Activated CD4-positive, alpha-beta T cell treated with anti-CD3 and anti-CD28 coated beads for 36 hours (primary cell): ENCODE measurements at places on chromosomes 7 and 10. TPM values are rescaled to one million over a fixed set of nuclear protein-coding genes. Genes with fewer than 3 reads are reported as not detected.

DMBT1 gene
- total RNA-seq: not detected

DNA sequence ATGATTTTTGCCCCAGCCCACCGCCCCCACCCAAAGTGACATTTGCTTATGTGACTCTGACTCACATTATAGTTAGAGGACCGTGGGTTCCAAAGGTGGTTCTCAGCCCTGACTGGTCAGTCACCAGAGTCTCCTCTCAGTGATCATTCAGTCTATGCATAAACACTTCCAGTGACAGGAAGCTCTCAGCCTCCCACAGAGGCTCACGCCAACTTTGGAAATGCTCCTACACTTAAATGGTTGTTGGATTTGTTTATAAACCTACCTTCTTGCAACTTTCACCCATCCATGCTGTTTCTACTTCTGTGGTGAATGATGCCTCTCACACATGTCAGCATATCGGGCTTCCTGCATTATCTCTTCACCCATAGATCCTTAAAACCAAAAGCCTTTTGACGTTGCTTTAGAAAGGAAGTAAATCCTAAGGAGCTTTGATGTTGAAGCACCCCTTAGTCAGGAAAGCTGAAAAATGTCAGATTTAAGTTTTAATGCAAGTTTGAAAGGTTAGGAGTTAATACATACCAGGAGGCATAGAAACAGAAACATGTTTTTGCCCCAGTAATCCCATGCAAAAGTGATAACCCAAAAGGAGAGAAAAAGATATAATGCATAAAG lies 46.5 kb upstream of the FGL2 start:
- H3K36me3 ChIP-seq: no peaks in the 10 kb centered on the region
- no peaks in the 10 kb centered on the region for H3K27me3 ChIP-seq
- no peak overlapping the region for H3K4me3 ChIP-seq
- H3K4me1 ChIP-seq: no peaks in the 10 kb centered on the region

DNA sequence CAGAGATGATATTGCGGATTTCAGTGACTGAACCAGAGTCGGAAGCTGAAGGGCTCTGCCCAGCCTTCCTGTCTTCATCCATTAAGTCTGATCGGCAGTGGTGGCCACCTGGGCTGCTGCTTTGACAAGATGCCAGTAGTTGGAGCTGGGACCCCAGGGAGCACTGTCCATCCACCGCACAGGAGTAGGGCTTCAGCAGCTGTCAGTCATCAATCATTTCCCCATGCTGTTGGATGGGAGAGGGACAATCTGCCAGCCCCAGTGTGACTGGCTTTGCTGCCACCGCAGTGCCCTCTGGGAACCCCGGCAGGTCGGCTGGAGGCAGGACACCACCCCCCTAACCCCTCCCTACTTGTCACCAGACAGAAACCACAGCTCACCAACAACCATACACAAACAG lies 23.0 kb upstream of the GPR146 start:
- H3K27me3 ChIP-seq: no peaks in the 10 kb centered on the region
- H3K27ac ChIP-seq: no peak overlapping the region
- DNase-seq: no peak
- peaks cover 17% of the 10 kb centered on the region for H3K36me3 ChIP-seq
- H3K4me1 ChIP-seq: peaks cover 5% of the 10 kb centered on the region

GRCh38 chr7:152176797-152177196 lies 151.3 kb downstream of the GALNT11 start:
- peaks cover 49% of the 10 kb centered on the region for H3K36me3 ChIP-seq
- H3K27me3 ChIP-seq: no peaks in the 10 kb centered on the region
- no peak for DNase-seq
- H3K4me3 ChIP-seq: no peak overlapping the region
- peak overlapping the region; percentile 24 for H3K27ac ChIP-seq

GRCh38 chr7:151099486-151100211 lies 13.4 kb downstream of the AGAP3 start:
- H3K27ac ChIP-seq: no peak overlapping the region
- no peaks in the 10 kb centered on the region for H3K27me3 ChIP-seq
- H3K36me3 ChIP-seq: peaks cover 2% of the 10 kb centered on the region
- H3K4me3 ChIP-seq: no peak overlapping the region
- DNase-seq: no peak
- peaks cover 9% of the 10 kb centered on the region for H3K4me1 ChIP-seq

SYPL1 gene
- total RNA-seq: 23.7 TPM

DNA sequence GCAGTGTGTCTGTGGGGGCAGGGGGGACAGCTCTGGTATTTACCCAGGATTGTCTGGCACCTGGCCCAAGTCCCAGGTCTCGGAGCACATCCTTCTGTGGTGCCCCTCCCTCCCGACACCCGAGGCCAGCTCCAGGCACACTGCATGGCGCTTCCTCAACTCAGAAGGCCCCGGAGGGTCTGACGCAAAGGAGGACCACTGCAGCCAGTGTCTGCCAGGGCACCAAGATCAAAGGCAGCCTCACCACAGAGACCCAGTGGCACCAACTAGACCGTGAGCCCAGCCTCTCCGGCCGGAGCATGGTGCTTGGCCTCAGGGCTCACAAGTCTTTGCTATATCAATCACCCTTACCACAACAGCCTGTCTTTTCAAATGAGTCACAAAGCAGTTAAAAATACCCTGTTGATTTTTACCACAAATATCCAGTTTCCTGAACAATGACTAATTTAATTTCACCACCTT lies 99.3 kb upstream of the DDC start:
- H3K4me3 ChIP-seq: no peak overlapping the region
- DNase-seq: peak; percentile 47
- H3K36me3 ChIP-seq: no peaks in the 10 kb centered on the region
- H3K4me1 ChIP-seq: peaks cover 59% of the 10 kb centered on the region

DNA sequence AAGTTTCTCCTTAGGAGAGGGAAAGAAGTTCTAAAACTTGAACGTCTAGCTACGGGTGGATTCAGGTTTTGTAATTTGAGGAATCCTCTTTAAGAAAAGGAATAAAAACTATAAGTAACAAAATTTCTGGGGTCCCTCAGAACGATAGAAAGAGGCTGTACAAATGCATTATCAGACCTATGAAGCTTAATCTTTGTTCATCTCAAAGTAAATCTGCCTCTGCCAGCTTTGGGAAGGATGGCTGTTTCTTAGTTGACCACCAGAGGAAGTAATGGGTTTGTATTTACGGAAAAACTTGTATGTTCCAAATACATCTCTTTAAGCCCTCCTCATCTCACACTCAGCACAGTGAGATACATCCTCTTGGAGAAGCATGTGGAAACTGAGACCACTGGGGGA lies 864 bp downstream of the PSTK start:
- no peak for DNase-seq
- H3K36me3 ChIP-seq: no peaks in the 10 kb centered on the region
- peaks cover 18% of the 10 kb centered on the region for H3K4me1 ChIP-seq
- H3K4me3 ChIP-seq: peak overlapping the region; percentile 80
- H3K27ac ChIP-seq: peak overlapping the region; percentile 94
